CD4-positive, alpha-beta T cell treated with Interleukin-4 for 1 hour (primary cell): ENCODE measurements at places on chromosomes 6 and 20.

DNA sequence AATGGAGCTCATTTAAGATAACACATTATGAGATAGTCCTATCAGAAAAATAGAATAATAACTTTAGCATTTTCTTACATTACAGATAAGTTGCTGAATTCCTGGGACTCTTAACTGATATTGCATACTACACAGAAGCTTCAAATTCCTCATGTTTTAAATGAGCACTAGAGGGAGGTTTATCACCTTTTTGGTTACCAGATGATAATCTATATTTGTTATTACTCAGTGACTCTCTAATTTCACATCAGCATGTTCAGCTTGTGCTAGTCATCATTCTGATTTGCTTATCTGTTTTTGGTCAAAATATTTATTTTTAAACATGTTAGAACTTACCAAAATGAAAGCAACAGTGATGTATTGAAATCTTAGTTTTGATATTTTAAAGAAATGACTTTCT lies 20.5 kb upstream of the GJA10 start:
- no peak for DNase-seq

GRCh38 chr6:41801380-41801779 lies 13.9 kb downstream of the TOMM6 start:
- DNase-seq, result no peak

GRCh38 chr6:4743062-4743461 lies 33.1 kb upstream of the CDYL start:
- no peak for DNase-seq

DNA sequence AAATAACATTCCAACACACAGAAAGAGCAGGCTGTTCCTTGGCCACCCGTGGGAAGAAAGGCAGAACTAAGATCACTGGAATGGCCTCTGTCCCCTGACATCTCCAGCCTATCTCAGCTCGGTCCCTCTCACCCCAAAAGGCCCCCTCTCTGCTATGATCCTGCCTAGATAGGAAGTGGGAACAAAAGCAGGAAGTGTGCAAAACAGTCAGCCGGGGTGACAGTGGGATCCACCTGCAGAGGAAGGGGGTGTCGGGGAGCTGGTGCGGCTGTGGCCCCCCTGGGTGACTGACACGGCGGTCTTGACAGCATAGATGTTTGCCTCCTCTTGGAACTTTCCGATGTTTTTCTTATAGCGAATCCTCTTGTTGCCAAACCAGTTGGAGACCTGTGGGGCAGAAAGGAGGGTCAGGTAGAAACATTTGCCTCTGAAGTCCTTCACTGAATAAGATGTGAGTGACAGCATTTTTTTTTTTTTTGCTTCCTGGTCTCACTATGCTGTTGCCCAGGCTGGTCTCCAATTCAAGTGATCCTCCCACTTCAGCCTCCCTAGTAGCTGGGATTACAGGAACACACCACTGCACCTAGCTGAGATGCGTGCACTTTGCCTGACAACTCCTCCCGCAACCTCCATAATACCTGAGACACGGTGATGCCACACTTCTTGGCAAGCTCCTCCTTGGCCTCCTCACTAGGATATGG lies 2.8 kb downstream of the PBX2 start:
- DNase-seq, result no peak

GRCh38 chr6:16533210-16533609 lies 228.1 kb downstream of the ATXN1 start:
- no peak for DNase-seq

DNA sequence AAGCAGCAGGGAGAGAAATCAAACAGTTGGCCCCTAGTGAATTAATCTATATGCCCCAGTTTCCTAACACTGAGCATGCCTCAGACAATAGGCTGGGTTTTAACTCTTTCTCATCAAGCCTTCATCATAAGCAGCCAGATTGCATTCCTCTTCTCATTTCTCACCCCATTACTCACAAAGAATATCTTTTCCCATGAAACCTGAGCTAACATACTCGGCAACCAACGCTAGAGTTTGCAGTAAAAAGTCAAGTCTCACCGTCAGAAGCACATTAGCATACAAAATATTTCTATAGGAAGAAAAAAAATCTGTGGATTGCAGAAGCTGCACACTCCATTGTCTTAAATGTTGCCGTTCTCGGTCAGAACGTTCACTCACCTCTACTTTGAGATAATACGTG lies 429.9 kb upstream of the ARID1B start:
- DNase-seq, result no peak

- DNase-seq, result no peak
These were observed 43.5 kb downstream of the CDS2 start for GRCh38 chr20:5170341-5170740.
